ENCODE measurements at places on chromosomes 13 and 19.
A peak's percentile ranks its signal among the peaks of the same experiment; 100 is the strongest.

DNA sequence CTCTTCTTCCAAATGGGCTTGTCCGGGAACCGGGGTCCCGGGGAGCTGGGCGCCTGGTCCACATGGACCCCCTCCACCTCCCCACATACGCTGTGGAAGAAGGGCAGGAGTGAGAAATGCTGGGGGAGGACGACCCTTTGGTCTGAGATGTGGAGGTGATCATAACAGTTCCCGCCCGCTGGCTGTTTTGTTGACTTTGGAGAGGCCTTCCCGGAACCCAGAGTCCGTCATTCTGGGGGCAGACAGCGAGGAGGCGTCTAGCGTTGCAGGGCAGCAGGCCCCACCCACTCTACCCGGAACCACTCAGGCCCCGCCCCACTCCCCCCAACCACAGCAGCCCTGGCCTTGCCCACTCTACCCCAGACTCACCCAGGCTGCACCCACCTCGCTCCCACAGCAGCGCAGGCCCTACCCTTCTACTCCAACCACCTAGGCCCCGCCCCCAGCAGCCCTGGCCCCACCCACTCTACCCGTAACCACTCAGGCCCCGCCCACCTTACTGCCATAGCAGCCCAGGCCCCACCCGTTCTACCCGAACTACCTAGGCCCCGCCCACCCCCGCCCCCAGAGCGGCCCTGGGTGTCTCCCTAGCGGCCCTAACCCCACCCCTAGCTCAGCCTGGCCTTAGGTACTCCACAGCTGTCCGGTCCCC, 7.1 kb downstream of the GPR108 start:
- H3K4me1 ChIP-seq = no peaks in the 10 kb centered on the region
- no peak overlapping the region for H3K4me3 ChIP-seq
- peaks cover 53% of the 10 kb centered on the region for H3K36me3 ChIP-seq
- peak; percentile 86 for DNase-seq
- H3K27ac ChIP-seq = peak overlapping the region; percentile 71

DNA sequence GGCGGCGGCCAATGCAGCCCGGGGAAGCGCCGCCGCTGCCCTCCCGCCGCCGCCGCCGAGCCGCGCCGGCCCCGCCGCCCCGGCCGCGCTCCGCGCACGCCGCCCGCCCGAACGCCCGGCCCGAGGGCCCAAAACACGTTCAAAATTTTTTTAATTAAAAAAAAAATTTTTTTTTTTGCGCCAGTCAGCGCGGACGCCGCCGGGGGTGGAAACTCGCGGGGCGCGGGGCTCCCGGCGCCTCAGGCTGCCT, 468 bp downstream of the HMGB1 start:
- no peak for DNase-seq
- H3K27ac ChIP-seq = peak overlapping the region; percentile 91
- peaks cover 11% of the 10 kb centered on the region for H3K36me3 ChIP-seq
- H3K4me1 ChIP-seq = peaks cover 37% of the 10 kb centered on the region
- peak overlapping the region; percentile 84 for H3K4me3 ChIP-seq

DNA sequence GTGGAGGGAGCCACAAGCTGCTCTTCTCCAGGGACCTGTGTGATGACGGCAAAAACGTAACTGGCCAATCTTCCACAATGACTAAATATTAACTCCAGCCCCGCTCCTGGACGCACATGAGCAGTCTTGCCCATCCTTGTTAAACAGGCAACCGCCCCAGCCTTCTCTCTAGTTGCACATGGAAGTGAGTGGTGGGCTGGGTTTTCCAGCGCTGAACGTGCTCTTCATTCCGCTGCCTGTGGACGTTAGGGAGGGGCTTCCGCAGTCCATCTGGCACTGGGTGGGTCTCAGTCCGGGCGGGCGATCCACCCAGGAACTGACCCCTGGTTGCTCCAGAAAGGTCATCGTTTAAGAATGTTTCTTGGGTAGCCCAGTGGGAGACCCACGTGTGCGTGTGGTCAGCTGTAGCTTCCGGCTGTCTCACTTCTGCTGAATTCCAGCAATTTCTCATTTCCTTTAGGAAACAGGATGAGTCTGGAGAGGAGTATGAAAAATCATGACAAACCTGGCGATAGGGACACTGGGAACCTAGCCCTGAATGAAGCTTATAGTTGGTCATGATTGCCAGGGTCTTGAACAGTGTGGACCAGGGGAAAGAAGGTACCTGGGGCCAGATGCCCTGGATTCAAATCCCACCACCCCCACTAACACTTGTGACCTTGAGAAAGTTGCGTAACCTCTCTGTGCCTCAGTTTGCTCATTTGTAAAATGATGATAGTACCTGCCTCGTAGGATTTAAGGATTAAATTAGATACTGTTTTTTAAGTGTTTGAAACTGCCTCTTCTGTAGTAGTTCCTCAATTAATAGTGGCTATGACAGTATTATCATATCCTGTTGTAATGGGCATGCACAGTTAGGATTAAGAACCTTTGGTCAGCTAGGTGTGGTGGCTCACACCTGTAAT, 92.6 kb downstream of the SIPA1L3 start:
- H3K27ac ChIP-seq = peak overlapping the region; percentile 81
- peaks cover 8% of the 10 kb centered on the region for H3K4me1 ChIP-seq
- peak overlapping the region; percentile 25 for H3K4me3 ChIP-seq
- H3K27me3 ChIP-seq = no peaks in the 10 kb centered on the region

DNA sequence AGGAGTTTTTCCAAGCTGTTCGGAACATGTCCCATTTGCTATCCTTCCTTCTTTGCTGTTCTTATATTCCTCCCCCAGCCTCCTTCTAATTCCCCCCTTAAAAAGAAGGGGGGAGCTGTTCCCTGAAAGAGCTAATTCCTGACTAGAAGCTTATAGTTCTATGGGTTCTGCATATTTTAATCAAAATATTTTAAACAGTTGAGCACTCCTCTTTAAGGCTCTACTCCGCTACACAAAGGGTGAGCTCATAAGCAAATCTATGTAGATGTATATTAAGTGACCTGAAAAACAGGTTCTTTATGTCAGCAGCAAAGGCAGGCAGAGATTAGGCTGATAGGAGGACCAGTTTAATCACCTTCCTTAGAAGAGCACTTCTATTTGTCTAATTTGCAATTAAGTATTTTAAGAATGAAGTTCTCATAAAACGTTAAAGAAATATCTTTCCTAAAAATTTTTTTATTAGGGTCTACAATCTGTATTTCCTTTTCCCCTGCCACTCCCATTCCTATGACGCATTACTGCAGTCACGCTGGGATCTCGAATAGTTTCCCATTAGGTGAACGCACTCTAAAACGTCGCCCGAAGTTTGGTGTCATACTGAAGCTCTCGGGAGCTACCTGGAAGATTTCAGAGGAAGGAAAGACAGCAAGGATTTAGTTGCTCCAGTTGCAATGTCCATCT, 5.2 kb downstream of the EFNB2 start:
- peaks cover 11% of the 10 kb centered on the region for H3K4me1 ChIP-seq
- peak overlapping the region; percentile 75 for H3K4me3 ChIP-seq
- H3K27me3 ChIP-seq = no peaks in the 10 kb centered on the region
- H3K36me3 ChIP-seq = no peaks in the 10 kb centered on the region
- no peak for DNase-seq

- H3K27ac ChIP-seq = no peak overlapping the region
- DNase-seq = no peak
- no peak overlapping the region for H3K4me3 ChIP-seq
- no peaks in the 10 kb centered on the region for H3K36me3 ChIP-seq
Measured at GRCh38 chr13:51659276-51660127, 75.2 kb downstream of the WDFY2 start.

GRCh38 chr19:6801485-6802086, 29.1 kb downstream of the VAV1 start:
- H3K27me3 ChIP-seq = peaks cover 5% of the 10 kb centered on the region
- H3K4me3 ChIP-seq = peak overlapping the region; percentile 27
- peaks cover 7% of the 10 kb centered on the region for H3K4me1 ChIP-seq
- H3K36me3 ChIP-seq = no peaks in the 10 kb centered on the region

DNA sequence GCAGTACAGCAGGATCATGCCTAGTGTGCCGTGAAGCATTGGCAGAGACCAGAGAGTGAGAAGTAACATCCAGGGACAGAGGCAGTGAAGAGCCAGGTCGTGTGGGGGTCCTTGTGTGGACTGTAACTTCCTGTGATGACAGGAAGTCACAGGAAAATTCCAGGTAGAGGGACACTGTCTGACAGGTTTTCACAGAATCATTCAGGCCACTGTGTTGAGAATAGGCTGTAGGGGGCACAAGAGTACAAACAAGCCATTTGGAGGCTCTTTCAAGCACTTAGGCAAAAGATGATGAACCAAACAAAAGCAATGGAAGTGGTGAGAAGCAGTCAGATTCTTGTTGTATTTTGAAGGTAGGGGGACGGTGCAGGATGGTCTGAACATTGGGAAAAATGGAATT, 46.4 kb downstream of the N4BP2L1 start:
- no peaks in the 10 kb centered on the region for H3K4me1 ChIP-seq
- no peaks in the 10 kb centered on the region for H3K36me3 ChIP-seq
- no peak overlapping the region for H3K27ac ChIP-seq

DNA sequence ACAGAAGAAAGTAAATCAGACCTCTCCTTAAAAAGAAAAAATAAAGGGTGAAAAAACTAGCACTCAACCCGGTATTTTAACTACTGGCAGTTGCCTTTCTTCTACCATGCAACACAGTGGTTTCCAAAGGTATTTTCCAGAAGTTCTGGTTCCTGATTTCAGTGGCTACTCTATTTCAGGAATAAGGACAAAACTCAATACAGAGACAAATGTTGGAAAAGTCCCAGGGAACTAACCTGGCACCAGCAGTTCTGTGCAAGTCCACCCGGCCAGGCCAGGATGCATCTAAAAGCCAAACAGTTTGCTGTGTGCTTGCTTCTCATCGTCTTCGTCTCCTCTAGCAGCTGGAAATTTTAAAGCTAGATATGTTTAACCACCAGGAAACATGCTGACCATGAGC, 52.5 kb downstream of the FOXO1 start:
- no peaks in the 10 kb centered on the region for H3K27me3 ChIP-seq
- no peak overlapping the region for H3K4me3 ChIP-seq
- H3K4me1 ChIP-seq = peaks cover 75% of the 10 kb centered on the region
- no peak for DNase-seq
- H3K36me3 ChIP-seq = no peaks in the 10 kb centered on the region

GRCh38 chr13:108643646-108644353, 14.4 kb downstream of the MYO16 start:
- DNase-seq = no peak
- H3K4me1 ChIP-seq = no peaks in the 10 kb centered on the region
- no peak overlapping the region for H3K4me3 ChIP-seq

GRCh38 chr13:66483712-66484111, 746.4 kb downstream of the PCDH9 start:
- H3K4me1 ChIP-seq = no peaks in the 10 kb centered on the region
- H3K4me3 ChIP-seq = no peak overlapping the region
- no peaks in the 10 kb centered on the region for H3K36me3 ChIP-seq
- H3K27ac ChIP-seq = no peak overlapping the region

- H3K36me3 ChIP-seq = no peaks in the 10 kb centered on the region
- H3K4me3 ChIP-seq = no peak overlapping the region
- H3K4me1 ChIP-seq = no peaks in the 10 kb centered on the region
- H3K27me3 ChIP-seq = no peaks in the 10 kb centered on the region
- H3K27ac ChIP-seq = no peak overlapping the region
Measured at GRCh38 chr13:50783066-50783465, 60.4 kb downstream of the DLEU7 start.

DNA sequence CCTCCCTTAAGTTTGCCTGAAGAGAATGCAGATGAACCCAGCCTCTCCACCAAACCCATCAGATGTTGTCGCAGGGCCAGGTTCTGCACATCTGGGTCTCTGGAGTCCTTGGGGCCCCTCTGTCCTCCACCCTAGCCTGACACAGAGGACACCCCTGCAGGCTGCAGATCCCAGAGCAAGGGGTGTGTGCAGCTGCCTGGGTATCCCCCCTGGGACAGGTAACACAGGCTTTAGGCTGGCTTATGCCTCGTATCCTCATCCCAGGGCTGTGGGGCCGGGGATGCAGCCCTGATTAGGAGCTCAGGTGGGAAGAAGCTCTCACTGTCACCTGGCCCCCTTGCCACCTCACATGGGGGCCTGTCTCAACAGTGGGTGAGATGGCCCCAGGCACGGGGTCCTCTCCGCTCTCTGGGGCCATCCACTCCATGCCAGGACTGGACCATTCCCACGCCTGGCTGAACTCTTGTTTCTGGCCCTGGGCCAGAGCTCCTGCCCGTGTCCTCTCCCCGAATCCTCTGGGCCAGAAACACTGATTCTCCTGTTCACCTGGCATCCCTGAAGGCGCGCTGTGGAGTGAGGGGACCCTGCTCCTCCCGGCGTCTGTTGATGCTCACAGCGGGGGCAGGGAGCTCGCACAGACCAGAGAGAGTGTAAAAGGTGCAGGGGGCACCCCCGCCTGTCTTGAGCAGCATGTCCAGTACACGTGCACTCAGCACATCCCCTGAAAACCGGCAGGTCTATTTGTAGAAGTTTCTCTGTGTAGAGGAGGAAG, 38.7 kb upstream of the TPM4 start:
- H3K4me3 ChIP-seq = no peak overlapping the region
- peaks cover 9% of the 10 kb centered on the region for H3K4me1 ChIP-seq
- no peak for DNase-seq
- H3K27ac ChIP-seq = no peak overlapping the region
- H3K27me3 ChIP-seq = no peaks in the 10 kb centered on the region

GRCh38 chr13:23022704-23023103, 158.1 kb upstream of the SGCG start:
- no peaks in the 10 kb centered on the region for H3K27me3 ChIP-seq
- H3K4me1 ChIP-seq = no peaks in the 10 kb centered on the region
- H3K36me3 ChIP-seq = no peaks in the 10 kb centered on the region
- no peak overlapping the region for H3K4me3 ChIP-seq

- no peak overlapping the region for H3K4me3 ChIP-seq
- H3K4me1 ChIP-seq = no peaks in the 10 kb centered on the region
- no peaks in the 10 kb centered on the region for H3K27me3 ChIP-seq
- no peak overlapping the region for H3K27ac ChIP-seq
- H3K36me3 ChIP-seq = no peaks in the 10 kb centered on the region
Measured at GRCh38 chr13:52844836-52845235, 3.6 kb downstream of the PCDH8 start.

GRCh38 chr19:1265615-1266128, 3.5 kb upstream of the CIRBP start:
- no peaks in the 10 kb centered on the region for H3K27me3 ChIP-seq
- DNase-seq = no peak
- peaks cover 8% of the 10 kb centered on the region for H3K4me1 ChIP-seq
- no peaks in the 10 kb centered on the region for H3K36me3 ChIP-seq
- H3K27ac ChIP-seq = peak overlapping the region; percentile 93

- H3K27ac ChIP-seq = no peak overlapping the region
- no peak for DNase-seq
- H3K36me3 ChIP-seq = no peaks in the 10 kb centered on the region
- no peaks in the 10 kb centered on the region for H3K4me1 ChIP-seq
Measured at GRCh38 chr13:45040622-45041021, 51.3 kb downstream of the GPALPP1 start.

- no peaks in the 10 kb centered on the region for H3K36me3 ChIP-seq
- H3K27me3 ChIP-seq = no peaks in the 10 kb centered on the region
- H3K4me3 ChIP-seq = no peak overlapping the region
- no peak overlapping the region for H3K27ac ChIP-seq
- DNase-seq = no peak
Measured at GRCh38 chr13:62524061-62524460, 1108.4 kb upstream of the PCDH20 start.

- H3K27me3 ChIP-seq = no peaks in the 10 kb centered on the region
- no peak overlapping the region for H3K4me3 ChIP-seq
- no peaks in the 10 kb centered on the region for H3K4me1 ChIP-seq
- H3K27ac ChIP-seq = no peak overlapping the region
Measured at GRCh38 chr13:45122941-45123340, 2.6 kb downstream of the GTF2F2 start.

- DNase-seq = no peak
- H3K36me3 ChIP-seq = no peaks in the 10 kb centered on the region
- no peak overlapping the region for H3K4me3 ChIP-seq
- H3K27ac ChIP-seq = no peak overlapping the region
- H3K27me3 ChIP-seq = no peaks in the 10 kb centered on the region
Measured at GRCh38 chr13:87084192-87084591, 587.0 kb upstream of the SLITRK5 start.
